GM10248 (cell line): ENCODE measurements at places on chromosomes 1 and 21.

- no peak for DNase-seq
These were observed 44.0 kb downstream of the IGSF21 start for GRCh38 chr1:18151436-18152122.

- no peak for DNase-seq
These were observed 188.5 kb downstream of the TM2D1 start for GRCh38 chr1:61536174-61537108.

GRCh38 chr1:94783342-94784189 lies 36.6 kb upstream of the SLC44A3 start:
- DNase-seq = no peak

- DNase-seq = no peak
These were observed 136.9 kb downstream of the PSMG1 start for GRCh38 chr21:39046236-39046916.

GRCh38 chr1:181061891-181062835 lies 26.3 kb upstream of the IER5 start:
- peak; percentile 79 for DNase-seq

- DNase-seq = peak; percentile 84
These were observed 636 bp upstream of the YRDC start for GRCh38 chr1:37808369-37809319.

DNA sequence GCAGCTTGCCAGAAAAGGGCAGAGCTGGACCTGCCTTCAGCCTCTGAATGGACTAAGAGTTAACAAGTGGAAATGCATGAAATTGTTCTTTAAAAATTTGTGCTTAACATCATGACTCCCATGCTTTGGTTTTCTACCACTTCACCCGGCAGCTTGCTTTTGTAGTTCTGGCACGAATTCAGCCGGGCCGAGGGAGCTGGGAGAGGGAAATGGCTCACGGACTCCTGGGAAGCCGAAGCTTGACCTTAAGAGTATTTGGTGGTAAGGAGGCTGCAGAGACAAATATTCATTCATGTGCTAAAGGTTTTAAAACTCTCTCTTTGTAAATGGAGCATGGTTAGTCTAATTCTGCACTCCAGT lies 17.2 kb upstream of the GFI1 start:
- DNase-seq = no peak
